ENCODE measurements at places on chromosomes 11 and 22.

DNA sequence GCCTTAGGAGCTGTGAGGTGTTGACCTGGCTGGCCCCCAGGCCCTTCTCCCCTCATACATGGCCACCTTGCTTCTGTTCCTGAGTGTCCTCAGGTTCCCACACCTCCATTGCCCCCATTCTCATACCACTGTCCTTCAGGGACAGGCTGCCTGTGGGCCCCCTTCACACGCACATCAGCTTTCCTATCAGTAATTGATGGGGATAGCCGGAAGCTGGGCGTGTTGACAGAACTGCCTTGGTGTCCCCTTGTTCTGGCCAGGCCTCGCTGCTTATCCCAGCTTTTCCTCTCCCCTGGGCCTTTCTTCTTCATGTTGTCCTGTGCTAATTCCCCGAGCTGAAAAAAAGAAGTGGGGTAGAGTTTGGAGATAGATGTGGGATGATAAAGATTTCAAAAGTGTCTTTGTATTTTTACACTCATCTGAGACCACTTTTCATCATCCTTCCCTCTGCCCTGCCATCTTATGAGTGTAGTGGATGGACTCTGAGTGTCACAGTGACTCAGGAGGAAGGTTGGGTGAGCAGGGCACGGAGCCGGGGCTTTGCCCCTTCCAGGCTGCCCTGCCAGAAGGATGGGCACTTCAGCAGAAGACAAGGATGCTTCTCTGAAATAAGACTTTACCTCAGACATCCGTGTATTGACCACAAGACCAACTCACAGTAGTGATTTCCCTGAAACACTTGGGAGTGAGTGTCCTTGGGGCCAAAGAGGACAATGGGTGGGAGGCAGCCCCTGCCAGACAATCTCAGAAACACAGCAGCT lies 42.8 kb downstream of the MED15 start:
- DNase-seq = no peak

- no peak for DNase-seq
Measured at GRCh38 chr11:107493117-107493516, 35.5 kb upstream of the CWF19L2 start.

DNA sequence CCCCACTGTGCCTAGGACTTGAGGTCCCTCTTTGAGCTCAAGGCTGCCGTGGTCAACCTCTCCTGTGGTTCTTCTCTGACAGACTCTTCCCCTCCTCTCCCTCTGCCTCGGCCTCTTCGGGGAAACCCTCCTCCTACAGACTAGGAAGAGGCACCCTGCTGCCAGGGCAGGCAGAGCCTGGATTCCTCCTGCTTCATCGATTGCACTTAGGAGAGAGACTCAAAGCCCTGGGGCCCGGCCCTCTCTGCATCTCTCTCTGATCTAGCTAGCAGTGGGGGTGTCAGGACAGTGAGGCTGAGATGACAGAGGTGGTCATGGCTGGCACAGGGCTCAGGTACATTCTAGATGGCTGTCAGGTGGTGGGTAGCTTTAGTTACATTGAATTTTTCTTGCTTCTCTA lies 63.6 kb upstream of the EMID1 start:
- DNase-seq = no peak

DNA sequence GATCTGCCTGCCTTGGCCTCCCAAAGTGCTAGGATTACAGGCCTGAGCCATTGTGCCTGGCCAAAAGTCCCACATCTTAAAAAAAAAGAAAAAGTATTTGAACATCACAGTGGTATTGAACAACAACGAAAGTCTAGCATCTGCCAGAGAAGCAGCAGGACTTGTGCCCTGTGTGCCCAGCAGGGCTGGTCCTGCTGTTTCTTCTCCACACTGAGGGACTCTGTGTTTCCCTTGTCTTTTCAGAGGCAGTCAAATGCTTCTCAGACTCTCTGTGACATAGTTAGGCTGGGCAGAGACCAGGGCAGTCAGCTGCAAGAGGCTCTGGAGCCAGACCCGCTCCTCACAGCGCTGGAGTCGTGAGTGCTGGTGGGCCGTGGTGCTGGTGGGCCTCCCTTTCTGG lies 56.2 kb downstream of the SBF1 start:
- no peak for DNase-seq

DNA sequence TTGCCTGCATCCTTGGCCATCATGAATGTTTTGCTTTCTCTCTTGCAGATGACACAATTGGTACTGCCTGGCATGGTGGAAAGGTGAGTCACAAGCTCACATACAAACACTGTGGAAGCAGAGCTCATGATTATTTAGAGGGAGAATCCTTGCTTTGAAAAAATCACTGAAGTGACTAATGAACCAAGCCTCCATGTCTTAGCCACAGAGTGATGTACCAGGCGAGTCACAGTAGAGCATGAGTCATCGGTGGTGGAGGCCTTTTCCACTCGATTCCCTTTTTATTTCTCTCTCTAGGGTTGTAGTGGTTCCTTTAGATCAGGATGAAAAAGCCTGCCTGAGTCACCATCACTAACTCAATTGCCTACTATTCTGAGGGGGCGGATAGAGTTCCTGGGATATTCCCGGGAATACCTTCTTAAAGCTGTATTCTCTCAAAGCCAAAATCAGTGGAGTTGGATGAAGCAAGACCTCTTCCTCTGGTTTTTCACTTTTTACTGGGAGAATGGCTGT lies 49.6 kb upstream of the ALKBH3 start:
- DNase-seq = no peak

GRCh38 chr11:71336176-71336995 lies 84.0 kb upstream of the SHANK2 start:
- DNase-seq = no peak

- no peak for DNase-seq
Measured at GRCh38 chr11:86056351-86056854, 12.5 kb downstream of the PICALM start.

DNA sequence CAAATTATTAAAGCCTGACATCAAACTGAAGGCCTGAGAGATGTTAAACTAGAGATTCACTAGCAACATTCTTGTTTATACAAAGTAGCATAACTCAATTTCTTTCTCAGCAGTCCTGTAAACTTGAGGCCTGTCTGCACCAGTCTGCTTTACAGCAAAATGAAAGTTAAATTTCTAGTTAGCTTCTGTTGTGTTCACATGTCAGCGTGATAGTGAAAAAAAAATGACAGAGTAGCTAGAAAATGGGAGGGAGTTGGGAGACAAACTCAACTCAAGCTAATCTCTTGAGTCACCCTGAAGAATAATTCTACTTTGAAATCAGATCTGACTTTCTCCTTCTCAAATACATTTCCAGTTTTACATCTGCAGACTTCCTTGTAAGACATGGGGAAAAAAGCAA lies 6.5 kb downstream of the RBFOX2 start:
- DNase-seq = no peak

DNA sequence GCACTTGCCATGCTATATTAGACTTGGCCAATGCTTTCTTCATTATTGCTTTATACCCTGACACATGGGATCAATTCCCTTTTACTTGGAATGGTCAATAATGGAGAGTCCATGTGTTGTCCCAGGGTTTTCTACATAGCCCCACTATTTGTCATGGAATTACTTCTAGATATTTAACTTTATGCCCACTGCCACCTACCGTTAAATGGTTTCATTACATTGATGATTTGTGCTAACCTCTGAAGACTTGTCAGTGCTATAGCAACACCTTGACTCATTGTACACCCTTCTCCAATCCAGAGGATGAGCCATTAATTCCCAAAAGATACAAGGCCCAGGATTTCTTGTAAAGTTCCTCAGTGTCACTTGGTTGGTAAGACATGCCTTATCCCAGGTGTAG lies 31.4 kb upstream of the SLC22A25 start:
- no peak for DNase-seq

DNA sequence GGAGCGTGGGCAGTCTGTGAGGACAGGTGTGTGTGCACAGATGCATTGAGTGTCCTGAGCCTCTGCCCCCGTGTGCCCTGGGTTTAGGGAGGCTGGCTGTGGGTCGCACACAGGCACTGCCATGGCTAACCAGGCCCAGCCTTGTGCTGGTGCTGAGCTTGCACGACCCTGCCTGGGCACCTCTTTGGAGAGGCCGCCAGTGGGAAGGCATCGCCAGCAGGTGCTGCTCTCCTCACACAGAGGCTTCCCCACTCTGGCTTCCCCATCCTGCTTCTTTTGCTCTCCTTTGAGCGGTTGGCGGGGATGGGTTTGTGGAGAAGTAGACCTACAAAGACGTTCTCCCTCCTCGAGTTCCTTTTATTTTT lies 4.1 kb downstream of the WNT7B start:
- no peak for DNase-seq

GRCh38 chr11:33942954-33943353 lies 51.1 kb upstream of the LMO2 start:
- no peak for DNase-seq

DNA sequence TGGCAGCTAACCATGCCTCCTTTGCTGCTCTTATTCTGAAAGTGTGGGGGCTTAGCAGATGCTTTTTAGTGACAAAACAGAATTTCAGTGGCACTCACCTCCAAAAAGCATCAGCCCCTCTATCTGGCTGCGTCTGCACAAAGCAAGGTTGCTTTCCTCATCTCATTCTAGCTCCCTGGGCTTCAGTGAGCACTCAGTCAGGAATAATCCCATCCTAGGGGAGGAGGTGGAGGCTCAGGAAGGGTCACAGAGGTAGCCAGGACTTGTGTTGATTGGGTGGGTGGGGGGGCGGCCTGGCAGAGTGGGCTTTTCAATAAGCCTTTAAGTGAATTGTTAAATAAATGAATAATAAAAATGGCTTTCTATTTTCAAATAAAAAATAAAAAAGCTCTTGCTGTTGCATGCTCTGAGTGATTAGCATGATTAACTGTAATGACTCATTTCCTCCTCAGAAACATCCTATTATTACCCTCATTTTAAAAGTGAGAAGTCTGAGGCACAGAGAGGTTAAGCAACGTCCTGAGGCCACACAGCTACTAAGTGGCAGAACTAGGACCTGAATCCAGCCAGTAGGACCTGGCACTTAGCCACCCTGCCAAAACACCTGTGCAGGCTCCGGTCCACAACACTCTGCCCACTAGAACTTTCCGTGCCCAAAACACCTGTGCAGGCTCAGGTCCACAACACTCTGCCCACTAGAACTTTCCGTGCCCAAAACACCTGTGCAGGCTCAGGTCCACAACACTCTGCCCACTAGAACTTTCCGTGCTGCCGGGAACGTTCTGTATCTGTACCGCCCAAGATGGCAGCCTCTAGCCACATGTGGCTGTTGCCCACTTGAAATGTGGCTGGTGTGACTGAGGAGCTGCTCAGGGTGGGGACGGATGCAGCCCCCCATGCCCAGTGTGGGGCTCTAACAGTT lies 5.5 kb downstream of the B3GAT1 start:
- DNase-seq = no peak

DNA sequence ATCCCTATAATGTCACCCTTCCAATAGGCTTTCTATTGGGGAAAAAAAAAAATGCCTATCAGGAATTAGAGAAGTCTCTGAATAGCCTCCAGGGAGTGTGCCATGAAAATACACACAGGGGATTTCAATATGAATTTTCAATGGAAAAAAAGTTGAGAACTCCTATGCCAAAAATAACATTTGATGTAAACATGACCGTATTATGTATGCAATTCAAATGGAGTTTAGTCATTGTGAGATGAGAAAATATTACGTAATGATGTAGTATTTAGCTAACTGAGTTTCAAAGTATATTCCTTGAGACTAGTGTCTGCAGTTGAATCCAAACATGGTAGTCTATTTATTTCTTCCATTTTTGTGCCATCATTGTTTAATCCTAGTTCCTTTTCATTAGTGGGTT lies 182.3 kb downstream of the BLID start:
- no peak for DNase-seq

DNA sequence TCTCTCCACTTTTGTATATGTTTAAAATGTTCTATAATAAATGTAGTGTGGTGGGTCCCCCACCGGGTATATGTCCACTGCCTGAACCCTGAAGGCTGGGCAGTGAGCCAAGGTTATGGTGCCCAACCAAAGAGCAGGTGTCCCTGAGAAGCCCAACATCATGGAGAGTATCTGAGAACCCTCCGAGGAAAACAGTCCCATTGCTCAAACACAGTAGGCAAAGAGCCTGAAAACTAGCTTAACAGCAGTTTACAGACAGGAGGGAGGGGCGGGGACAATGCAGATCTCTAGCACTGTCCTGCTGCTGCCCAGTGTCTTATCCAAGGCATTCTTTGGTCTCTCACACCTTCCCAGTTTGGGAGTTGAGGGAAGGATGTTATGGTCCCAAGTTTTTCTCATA lies 91.0 kb downstream of the TMPRSS5 start:
- no peak for DNase-seq

DNA sequence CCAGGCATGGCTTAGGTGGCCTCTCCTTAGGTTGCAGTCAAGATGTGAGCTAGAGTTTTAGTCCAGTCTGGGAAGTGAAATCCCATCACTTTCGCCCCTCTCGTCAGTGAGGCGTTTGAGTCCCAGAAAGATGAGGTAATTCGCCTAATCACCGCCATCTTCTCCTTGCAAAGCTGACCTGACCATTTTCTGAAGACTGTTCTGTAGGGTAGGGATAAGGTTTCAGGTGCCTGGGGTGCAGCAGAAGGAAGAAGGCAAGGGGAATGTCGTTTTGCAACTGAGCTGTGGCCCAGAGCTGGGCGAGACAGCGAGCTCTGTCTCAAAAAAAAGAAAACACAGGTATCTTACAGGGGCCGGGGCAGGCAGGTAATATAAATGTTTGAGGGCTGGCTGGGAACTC lies 61.7 kb upstream of the CECR2 start:
- DNase-seq = no peak

GRCh38 chr11:48272606-48273005 lies 8.9 kb downstream of the OR4X1 start:
- no peak for DNase-seq

All from left kidney (tissue), 8 donors.